Epithelial cell of esophagus (primary cell): ENCODE measurements at places on chromosomes 7 and 10.

DNA sequence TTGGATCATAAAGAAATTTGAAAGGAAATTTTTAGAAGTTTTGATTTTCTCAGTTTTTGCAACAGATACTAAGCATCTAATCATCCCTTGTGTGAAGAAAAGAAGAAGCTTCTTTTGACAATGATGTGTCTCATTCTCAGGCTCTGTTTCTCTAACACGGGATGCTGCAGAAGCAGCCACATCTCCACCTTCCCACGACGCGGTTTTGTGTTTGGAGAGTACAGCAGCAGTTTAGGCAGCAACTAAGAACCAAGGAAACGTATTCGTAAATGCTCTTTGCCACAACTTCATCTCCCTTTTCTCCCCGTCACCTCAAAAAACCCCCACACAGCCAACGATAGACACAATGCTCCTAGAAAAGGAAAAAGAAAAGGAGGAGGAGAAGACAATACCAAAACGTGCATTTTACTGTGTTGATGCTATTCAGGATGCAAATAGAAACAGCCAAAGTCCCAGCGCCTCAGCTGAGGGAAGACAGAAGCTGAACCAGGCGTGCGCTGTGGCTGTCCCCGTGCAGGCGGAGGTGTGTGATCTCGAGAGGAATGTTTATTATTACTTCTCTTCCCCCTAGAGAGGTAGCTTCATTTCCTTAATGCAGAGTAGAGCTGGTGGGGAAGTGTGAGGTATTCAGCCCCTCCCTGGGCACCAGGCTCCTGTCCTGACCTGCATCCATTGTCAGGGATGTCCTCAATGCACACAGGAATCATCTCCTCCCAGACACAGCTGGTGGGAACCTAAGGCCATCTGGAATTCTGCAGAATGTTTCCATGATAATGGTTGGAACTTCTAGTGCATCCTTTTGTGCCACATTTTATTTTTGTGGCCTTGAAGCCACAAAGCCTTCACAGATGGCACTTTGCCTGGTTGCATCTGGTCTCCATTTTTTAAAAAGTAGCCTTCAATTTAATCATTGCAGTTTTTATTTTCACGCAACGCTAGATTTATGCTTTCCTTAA lies 174.6 kb upstream of the KLF6 start:
- DNase-seq = no peak

- no peak for DNase-seq
Observed at GRCh38 chr7:71243736-71244410, 111.9 kb downstream of the GALNT17 start.

DNA sequence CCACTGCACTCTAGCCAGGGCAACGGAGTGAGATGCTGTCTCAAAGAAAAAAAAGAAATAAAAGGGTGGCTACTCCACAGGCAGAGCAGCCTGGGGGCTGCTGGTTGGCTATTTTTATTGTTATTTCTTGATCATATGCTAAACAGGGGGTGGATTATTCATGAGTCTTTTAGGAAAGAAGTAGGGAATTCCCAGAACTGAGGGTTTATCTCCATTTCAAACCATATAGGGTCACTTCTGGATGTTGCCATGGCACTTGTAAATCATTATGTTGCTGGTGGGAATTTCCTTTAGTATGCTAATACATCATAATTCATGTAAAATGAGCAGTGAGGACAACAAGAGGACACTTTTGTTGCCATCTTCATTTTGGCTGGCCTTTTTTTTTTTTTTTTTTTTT lies 52.1 kb upstream of the GHITM start:
- DNase-seq = no peak

- no peak for DNase-seq
Observed at GRCh38 chr10:101158459-101159058, 27.5 kb downstream of the TLX1 start.

- DNase-seq = peak; percentile 35
Observed at GRCh38 chr7:148394582-148394981, 196.0 kb upstream of the C7orf33 start.

- no peak for DNase-seq
Observed at GRCh38 chr7:12418452-12418851, 14.8 kb upstream of the VWDE start.

DNA sequence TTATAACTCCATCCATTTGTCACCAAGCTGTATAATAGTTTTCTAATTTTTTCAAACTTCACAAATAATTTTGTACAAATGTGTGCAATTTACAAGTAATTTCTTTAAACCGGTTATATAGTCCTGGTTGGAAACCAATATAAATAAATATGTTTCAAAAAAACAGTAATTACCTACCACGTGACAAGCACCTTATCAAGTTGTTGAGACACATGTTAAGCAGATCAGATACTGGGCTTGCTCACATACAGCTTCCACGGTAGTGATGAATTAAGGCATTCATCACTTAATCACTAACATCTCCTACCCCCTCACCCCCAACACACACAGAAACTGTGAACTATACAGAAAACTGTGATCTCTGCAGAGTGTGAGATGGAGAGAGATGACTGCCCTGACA lies 630.0 kb upstream of the MBL2 start:
- DNase-seq = no peak

DNA sequence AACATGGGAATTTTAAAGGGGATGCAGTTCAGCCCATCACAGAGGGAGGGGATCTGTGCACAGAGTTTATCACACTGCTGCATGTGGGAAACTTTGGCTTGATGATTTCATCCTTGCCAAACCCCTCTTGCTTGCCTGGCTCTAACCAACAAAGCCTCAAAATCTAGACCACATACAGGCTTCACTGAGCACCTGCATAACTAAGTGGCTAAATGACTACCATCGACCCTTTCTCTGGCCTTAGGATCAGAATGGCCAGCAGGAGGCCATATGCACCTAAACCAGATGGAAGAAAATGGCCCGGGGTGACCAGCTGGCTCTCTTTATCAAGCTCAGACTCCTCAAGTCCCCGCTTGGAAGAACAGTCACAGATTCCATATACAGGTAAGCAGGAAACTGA lies 15.6 kb upstream of the ZNF25 start:
- DNase-seq = no peak

- DNase-seq = no peak
Observed at GRCh38 chr10:64408391-64409183, 887.4 kb downstream of the REEP3 start.

GRCh38 chr10:98402478-98402877 lies 12.5 kb downstream of the PYROXD2 start:
- DNase-seq = no peak

GRCh38 chr10:14543904-14544210 lies 213.1 kb upstream of the FRMD4A start:
- no peak for DNase-seq

- no peak for DNase-seq
Observed at GRCh38 chr7:115024276-115024675, 102.4 kb downstream of the MDFIC start.

GRCh38 chr7:150716939-150717338 lies 526 bp downstream of the GIMAP1 start:
- no peak for DNase-seq

DNA sequence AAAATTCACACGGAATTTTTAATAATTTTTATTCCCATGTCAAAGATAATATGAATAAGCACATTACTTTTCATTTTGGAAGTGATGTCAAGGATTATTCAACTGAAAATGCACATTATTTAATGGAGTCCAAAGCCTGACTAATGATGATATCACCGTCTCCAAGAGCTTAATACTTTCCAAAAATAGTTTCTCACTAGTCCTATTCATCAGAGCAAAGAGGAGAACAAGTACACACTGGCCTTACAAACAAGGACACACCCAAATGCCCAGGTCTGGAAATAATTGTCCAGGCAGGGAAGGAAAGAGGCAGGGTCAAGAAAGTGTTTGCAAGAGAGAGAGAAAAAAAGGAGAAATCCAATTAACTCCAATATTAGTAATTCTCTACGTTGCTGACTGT lies 216.8 kb upstream of the CCDC6 start:
- DNase-seq = peak; percentile 96

GRCh38 chr7:3404501-3404900 lies 103.4 kb downstream of the SDK1 start:
- peak; percentile 75 for DNase-seq

DNA sequence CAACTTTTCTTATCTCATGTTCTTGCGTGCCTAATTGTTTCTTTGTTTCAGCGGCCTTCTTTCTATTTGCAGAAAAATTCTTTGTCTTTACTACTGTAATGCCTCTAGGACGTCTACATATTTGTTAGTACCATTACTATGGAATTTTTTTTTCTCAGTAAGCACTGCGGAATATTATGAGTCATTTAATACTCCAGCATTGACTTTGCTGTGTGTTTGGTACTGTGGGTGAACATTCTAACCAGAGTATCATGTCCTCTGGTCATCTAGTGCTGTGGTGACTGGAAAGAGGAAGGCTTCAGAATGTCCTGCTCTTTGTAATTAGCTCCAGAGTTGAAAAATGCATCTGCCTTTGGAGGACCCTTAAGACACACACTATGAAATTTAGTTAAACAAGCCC lies 58.5 kb upstream of the FERD3L start:
- no peak for DNase-seq

- DNase-seq = no peak
Observed at GRCh38 chr10:118856106-118856505, 101.3 kb upstream of the CACUL1 start.

DNA sequence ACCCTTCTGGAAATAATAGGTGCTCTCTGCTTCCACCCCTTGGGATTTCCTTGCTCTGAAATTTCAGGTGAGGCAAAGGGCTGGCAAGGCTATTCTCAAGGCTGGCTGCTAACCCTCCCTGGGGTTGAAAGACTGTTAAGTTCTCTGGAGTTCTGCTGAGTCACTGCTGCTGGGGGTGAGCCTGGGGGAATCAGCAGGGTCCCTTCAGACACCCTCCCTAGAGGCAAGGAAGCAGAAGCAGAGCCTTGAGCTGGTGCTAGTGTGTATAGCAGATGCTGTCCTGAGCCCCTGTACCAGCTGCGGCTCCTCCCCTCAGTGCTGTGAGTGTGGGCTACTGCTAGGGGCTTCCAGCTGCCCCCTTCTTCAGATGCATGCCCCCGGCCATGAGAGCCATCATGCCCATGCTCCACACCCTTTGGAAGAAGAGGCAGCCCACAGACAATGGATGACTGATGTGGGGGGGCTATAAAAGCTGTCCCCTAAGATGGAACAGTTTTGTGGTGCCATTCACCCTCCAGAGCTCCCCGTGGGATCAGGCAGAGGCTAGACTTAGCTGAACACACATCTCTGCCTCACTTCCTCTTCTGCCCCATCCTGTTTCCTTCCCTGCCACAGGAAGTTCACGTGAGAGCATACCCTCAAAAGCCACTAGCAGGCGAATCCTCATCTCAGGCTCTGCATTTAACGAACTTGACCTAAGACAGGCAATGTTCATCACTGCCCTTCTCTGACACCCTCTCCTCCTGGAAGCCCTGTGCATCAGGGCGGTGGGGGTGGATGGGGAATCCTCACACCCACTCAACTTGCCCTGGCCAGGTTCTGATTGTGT lies 91.8 kb downstream of the SH3PXD2A start:
- DNase-seq = no peak

DNA sequence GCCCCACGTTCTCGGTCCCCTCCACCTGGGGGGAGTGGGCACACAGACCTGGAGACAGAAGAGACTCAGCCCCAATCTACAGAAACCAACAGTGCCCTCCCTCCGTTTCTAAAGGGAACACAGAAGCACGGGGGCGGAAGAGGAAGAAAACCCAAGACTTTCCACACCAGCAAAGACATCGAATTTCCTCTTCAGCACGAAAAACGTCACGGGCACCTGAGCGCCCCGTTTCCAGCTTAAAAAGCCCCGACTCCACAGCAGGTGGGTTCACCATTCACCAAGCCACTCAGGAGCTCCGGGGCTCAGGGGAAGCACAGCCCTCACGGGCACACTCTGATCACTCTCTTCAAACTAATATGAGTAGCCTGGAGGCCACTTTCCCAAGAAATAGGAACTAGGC lies 19.6 kb downstream of the NUDT1 start:
- DNase-seq = no peak

DNA sequence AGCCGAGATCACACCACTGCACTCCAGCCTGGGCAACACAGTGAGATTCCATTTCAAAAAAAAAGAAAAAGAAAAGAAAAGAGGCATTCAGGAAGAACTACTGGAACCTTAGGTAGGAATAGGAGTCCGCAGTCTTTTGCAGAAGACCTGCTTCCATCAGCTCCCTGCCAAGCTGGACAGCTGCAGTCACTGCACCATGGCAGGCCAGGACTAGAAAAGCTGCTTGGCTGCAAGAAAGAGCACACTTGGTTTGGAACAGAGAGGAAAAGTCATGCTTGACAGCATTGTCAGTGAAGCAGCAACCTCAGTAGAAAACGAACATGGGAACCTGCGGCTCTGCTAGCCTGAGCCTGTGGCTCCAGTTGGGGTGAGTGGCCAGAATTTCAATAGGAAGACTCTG lies 104.3 kb downstream of the MARCHF5 start:
- no peak for DNase-seq

- DNase-seq = no peak
Observed at GRCh38 chr7:29469281-29469680, 94.4 kb upstream of the PRR15 start.

DNA sequence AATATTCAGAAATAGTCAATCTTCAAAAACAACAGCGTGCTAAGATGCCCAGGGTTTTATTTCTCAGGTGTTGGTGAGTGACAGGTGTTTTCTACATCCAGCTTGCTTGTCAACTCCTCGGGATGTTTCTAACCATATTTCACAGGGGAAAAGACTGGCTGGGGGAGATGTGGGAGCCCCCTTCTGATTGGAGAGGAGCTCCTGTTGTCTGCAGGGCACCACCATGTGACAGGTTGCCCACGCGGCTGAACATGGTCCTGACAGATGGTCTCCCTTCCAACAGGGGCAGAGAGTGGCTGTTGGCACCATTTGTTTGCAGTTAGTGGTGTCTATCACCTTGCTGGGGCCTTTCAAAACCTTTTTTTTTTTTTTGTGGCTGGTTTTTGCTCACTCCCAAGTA lies 16.5 kb upstream of the GPR26 start:
- DNase-seq = no peak

GRCh38 chr7:24698531-24699266 lies 58.6 kb downstream of the GSDME start:
- no peak for DNase-seq

DNA sequence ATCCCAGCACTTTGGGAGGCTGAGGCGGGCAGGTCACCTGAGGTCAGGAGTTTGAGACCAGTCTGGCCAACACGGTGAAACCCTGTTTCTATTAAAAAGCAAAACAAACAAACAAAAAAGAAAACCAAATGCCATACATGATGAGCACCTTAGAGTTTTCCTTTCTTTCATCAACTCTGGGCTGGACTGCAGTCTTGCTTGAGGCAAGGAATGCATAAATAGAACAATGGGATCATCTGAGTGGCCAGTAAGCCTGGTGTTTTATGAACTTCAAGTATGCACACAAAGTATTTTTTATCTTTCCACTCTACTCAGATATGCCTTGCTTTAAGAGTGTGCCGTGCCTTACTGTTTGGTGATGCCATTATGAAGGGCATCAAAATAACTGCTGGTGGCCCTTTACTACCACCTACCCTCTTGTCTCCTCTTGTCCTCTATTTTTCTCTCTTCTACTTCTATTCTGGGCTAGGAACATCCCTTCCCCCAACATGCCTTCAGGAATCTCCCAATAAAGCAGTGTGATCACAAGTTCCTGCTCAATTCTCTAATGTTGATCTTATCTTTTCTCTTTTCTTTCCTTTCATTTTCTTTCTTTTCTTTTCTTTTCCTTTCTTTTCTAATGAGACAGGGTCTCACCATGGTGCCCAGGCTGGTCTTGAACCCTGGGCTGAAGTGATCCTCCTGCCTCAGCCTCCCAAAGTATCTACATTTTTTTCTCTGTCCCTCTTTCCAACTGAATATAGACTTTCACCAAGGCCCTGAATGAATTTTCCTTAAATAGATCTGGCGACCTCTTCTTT lies 10.2 kb downstream of the SCD start:
- DNase-seq = no peak
